WTC11 (cell line): ENCODE measurements at places on chromosomes 2 and 18.

DNA sequence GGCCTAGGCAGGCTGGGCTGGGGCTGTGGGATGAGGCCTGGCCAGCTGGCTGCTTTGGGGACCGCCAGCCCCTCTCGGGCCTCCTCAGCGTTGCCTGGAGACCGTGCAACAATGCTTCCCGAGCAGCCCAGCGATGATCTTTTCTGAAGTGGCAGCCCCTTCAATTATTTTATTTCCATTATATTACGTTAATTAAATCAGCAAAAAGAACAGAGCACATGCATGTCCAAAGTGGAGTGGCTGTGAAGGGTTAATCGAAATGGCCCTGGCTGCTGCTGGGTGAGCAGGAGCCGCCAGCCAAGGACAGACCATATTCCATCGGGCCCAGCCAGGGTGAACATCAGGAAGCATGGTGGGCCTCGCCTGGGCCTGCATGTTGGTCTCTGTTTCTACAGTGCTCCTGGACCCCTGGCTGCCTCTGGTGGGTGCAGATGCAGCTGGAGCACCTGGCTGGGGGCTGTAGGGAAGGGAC lies 245.5 kb downstream of the MYCN start:
- DNase-seq = no peak

DNA sequence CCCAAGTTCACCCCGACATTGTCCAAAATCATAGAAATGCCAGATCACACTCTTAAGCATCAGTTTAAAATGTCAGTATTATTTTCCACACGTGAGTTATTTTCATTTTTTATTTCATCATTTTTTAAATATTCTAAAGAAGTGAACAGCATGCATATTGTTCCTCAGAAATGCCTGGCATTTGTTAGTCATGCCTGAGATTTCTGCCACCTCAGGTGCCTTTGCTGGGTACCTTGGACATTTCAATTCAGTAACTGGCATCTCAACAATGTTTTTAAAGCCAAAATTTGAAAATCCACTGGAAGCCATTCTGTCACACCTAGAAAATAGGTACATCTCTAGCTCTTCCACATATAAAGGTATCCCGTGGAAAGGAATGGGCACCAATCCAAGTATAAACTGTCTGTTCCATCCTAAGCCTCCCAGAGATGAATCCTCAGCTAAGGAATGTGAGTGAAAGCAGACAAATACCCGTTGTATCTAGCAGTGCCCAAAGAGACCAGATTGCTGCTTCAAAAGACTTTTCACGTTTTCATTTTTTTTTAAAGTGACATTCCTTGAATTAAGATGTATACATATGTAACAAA lies 159.8 kb downstream of the ZNF385B start:
- DNase-seq = no peak

- no peak for DNase-seq
These were observed 488.3 kb downstream of the CCDC85A start for GRCh38 chr2:56671973-56672569.

DNA sequence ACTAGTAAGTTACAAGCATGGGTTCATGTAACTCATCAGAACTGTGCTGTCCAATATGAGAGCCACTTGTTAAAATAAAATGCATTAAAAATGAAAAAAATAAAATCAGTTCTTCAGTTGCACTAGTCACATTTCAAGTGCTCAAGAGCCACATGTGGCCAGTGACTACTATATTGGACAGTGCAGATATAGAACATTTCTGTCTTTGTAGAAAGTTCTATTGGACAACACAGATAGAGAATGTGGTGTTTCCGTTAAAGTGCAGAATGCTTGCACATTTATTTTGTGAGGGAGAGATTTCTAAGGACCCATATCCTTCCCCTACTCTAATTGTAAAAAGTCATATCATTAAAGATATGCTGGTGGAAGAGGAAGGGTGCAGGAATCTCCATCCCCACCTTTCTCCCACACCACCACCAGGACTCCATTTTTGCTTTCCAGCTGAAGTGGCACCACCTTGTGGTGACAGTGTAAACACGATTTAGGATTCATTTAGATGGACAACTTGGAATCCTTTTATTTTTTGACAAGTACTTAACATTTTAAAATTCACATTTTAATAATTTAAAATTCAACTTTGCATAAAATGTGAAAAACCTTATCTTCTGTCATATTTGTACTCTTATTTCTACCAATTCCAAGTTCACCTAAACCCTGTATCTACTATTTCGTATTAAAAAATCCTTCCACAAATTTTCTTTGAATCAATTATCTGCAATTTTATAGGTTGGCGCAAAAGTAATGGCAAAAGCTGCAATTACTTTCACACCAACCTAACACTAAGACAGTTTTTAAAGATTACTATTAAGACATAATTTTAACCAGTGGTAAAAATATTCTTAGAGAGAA lies 9.4 kb upstream of the CD302 start:
- peak; percentile 40 for DNase-seq

GRCh38 chr18:76922107-76922506 lies 99.8 kb downstream of the ZNF236 start:
- DNase-seq = peak; percentile 62

DNA sequence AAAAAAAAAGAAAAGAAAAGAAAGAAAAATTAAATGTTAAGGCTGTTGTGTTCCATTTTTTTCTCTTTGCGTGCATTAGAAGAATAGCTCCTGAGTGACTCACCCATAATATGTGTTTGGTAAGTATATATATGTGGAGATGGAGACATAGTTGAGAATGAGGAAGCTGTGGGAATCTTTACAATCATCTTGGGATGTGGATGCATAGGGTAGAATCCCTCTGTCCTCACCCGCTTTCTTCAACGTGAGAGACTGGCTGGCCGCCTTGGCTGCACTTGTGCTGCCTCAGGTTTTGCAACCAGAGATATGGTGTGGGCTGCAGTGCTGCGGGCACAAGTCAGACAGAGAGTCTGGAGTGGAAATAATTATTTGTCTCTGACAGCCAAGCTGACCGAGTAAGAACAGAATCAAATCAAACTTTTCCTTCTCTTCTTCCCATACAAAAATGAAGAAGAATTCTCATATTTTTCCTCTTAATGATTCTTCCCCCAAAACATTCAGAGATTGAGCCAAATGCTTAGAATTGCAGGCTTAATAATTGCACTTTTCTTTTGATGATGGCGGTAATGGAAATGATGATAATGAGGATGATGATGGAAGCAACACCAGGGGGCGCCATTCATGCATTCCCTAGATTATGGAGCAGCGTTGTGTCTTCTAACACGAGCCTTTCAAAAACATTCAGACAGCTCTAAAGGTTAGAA lies 48.5 kb downstream of the SERPINB7 start:
- DNase-seq = peak; percentile 45

DNA sequence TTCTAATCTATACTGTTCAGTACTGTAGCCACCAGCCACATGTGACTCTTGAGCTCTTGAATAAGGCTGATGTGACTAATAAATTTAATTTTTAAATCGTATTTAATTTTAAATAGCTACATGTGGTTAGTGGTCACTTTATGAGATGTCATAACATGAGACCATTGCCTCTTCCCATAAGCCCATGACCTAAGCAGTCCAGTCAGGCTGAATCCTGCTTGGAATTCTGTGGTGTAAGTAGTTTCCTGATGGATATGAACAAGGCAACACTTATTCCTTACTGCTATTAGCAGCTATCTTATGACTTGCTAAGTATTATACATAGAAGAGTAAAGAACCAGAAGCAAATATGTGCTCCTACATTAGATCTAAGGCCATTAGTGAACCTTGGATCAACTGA lies 150.0 kb downstream of the DIS3L2 start:
- DNase-seq = no peak

DNA sequence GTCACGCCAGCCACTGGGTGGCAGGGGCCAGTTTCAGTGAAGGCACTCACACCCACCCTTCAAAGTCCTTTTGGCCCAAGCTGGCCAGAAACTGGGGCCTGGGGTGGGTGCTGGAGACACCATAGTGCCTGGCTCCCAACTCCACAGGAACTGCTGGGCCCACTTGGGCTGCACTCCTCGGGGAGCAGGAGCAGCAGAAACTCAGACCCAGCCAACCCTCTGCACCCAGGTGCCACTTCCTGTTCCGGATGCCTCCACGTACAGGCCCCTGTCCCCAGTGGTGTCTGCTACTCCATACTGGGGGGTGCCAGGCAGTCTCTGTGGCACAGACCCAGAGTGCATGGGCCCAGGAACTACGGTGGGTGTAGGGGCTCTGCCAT lies 42.5 kb upstream of the ZNF519 start:
- DNase-seq = no peak

DNA sequence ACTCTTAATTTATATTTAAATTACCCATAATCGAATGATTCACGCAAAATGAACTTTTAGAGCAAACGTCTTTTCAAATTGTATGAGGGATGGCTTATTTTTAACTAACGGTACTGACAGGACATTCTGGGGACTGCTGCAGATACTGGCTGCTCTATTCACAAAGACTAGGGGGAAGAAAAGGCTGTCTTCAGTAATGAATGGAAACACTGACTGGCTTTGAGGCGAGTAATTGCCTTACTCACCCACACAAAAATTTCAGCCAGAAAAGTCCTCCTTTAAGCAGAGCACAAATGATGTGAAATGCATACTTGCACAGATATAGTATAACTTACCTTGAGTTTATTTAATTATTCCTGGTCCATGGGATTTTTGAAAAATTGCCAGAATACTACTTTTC lies 852.6 kb downstream of the DPP10 start:
- DNase-seq = no peak

DNA sequence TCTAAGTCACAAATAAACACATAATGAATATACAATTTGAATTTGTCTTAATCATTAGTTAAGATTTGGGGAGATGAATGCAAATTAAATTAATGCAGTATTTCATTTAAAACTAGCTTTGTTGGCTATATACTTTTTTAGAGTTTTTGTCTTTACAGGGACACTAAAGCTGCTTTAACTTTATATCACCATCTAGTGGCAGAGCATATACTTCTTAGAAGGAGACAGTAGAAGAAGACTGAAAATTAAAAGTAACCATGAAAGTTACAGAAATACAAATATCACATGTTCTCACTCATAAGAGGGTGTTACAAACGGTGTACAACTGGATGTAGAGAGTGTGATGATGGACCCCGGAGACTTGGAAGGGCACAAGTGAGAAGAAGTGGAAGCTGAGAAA lies 268.3 kb upstream of the NETO1 start:
- DNase-seq = no peak

DNA sequence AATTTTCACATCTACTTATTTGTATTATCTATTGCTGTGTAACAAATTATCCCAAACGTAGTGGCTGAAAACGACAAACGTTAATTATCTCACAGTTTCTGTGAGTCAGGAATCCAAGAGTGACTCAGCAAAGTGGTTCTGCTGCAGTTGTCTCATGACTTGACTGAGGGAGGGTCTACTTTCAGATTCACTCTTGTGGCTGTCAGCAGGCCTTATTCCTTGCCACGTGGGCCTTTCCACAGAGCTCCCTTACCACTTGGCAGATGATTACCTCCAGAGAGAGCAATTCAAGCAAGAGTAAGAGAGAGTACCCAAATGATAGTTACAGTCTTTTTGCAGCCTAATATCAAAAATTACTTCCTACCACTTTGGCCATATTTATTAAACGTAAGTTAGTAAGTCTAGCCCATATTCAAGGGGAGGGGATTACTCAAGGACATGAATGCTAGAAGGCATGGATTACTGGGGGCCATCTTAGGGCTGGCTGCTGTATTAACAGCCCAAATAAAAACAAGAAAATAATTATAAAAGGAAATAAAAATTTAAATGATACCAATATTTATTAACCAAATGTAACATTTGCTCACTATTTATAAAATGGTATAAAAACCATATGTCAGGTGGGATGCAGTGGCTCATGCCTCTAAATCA lies 48.7 kb upstream of the NBEAL1 start:
- DNase-seq = no peak

GRCh38 chr2:33230842-33231241 lies 245.6 kb upstream of the RASGRP3 start:
- DNase-seq = no peak

GRCh38 chr2:67572721-67573435 lies 175.7 kb downstream of the ETAA1 start:
- DNase-seq = no peak

- no peak for DNase-seq
These were observed 231.1 kb upstream of the EPAS1 start for GRCh38 chr2:46066116-46066515.

- DNase-seq = no peak
These were observed 104.1 kb upstream of the GATA6 start for GRCh38 chr18:22065311-22065710.

DNA sequence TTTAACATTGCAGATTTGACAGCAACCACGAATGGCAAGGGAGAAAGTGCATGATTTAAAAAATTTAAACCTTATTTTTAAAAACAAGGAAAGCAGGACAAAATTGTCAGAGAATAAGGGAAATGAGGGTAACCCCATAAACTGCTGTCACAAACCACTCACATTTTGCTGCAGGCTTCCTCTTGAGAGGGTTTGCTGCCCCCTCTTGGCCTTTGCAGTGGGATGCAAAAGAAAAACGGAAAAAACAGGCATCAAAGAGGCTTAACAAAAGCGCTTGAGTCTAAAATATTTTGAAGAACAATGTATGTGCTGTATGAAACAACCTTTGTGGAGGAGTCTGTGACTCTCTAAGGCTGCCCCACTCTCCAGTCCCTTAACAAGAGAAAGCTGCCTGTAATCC lies 91.6 kb downstream of the TMX3 start:
- DNase-seq = peak; percentile 61

- no peak for DNase-seq
These were observed 16.6 kb downstream of the ITGB1BP1 start for GRCh38 chr2:9406529-9407362.

GRCh38 chr2:226755631-226756030 lies 44.0 kb downstream of the IRS1 start:
- no peak for DNase-seq

DNA sequence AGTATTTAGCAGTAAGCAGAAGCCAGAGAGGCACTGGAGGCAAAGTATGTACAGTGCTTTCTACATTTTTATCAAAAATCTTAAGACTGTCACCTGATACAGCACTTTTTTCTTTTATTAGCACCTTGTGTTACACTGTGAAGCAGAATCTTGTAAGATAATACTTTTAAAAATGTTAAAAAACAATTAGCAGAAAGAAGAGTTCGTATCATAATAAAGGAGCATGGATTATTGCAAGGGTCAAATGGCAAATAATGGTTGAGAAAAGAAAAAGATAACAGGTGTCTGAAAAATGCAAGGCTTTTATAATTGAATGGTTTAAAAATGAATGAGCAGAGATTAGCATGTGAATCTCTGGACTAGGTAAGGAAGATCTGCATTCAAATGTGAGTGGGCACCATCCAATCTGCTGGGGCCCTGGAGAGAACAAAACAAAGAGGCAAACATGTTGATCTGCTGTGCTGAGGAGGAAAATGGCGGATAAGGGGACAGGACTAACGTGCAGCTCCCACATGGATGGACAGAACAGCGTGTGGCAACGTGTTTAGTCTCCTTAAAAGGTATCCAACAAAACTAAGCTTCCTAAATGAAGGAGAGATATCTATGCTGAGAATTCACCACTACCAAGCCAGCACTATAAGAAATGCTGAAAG lies 9.5 kb downstream of the CEBPZOS start:
- DNase-seq = peak; percentile 37

DNA sequence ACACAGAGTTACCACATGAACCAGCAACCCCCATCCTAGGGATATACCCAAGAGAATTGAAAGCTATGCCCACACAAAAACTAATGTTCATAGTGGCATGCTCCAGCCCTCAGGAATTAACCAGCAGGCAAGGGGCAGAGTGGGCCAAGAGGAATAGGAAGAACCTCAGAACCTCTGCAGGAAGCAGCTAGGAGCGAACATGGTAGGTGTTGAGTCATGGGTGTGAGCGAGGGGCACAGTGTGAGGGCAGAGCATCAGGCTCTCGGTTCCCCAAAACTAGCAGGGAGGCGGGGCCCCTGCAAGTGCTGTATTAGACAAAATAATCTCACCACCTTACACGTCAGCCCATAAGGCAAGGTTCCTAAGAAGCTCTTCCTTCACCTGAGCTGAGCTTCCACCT lies 5.6 kb upstream of the RUFY4 start:
- DNase-seq = no peak

- DNase-seq = no peak
These were observed 420.5 kb downstream of the STK39 start for GRCh38 chr2:167826906-167827305.
